Stimulated activated CD8-positive, alpha-beta memory T cell treated with anti-CD3 and anti-CD28 coated beads, Interleukin-15, amount 100 ng/mL, for 1 hour (primary cell): ENCODE measurements at places on chromosomes 11 and 22.

GRCh38 chr11:27673979-27674663 lies 26.1 kb downstream of the BDNF start:
- no peak for DNase-seq

GRCh38 chr11:122215244-122215992 lies 99.4 kb upstream of the BLID start:
- no peak for DNase-seq

DNA sequence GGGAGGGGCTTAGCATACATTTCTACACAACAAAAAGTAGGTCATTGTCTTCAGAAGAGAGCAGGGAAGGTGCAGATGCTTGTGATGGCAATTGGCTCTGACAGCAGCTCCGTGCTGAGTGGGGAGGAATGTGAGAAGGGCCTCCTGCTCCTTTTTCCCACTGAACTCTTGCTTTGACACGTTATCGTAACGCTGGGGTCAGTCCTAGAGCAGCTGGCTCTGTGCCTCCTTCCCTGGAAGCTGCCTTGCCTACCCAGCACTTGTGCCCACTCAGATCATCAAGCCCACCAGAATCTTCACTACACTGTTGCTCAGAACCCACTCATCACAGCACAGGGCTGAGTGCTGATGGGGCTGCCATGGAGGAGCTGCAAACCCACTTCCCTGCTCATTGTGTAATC lies 14.9 kb upstream of the NAV2 start:
- DNase-seq: no peak

DNA sequence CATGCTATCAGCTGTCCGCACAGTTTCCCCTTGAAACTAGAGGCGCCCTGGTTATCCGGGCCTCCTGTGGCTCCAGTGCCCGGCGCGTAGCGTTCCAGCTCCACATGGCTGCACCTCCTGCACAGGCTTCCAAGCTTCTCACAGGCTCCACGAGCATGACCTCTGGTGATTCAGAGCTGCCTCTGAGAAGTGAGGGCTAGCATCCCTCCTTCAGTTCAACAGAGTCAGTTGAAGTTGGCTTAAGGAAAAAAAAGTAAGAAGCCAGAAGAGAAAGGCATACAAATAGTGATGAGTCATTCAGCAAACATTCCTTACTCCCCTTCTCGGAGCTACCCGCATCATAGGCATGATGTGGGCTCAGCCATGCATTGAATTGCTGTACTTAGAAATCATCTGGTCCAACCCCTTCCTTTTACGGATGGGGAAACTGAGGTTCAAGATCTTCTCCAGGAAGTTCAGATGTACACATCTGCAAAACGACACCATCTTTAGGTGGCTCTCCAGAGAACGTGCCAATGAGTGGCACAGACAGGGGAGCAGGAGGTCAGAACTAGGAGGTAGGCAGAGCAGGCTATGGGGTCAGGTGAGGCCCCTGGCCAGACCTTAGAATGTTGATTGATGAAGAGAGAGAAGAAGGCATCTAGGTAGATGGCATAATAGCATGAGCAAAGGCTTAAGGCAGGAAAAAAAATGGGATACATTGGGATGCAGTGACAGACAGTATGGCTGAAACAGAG lies 216.3 kb upstream of the TBCEL start:
- DNase-seq: no peak

DNA sequence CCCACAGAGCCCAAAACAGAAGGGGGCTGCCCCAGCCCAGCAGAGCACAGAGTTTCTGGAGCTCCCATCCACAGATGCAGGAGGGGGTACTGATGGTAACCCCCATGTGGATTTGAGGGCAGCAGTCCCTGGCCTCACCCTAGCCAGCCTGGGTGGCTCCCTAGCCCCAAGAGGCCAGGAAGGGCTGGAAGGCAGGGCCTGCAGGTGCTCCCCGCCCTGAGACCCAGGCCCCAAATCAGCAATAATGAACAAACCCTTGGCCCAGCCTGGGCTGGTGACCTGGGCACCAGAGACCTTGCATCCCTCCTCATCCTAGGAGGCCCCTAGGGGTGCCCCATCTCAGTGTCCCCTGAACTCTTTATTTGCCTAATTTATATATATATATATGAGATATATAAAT lies 61.6 kb downstream of the MORC2 start:
- no peak for DNase-seq

DNA sequence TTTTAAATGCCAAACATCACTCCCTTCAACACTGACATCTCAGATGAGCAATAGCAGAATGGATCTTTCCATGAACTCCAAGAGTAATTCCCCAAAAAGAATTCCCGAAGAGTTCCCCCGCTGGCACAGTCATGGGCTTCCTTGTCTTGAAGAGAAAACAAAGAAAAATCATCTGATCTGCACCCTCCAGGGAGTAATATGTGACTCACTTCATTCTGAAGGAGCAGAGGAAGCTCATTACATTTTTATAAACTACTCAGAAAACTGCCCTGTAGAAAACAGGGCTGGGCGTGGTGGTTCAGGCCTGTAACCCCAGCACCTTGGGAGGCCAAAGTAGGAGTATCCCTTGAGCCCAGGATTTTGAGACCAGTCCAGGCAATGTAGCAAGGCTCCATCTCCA lies 35.7 kb downstream of the CELSR1 start:
- no peak for DNase-seq

DNA sequence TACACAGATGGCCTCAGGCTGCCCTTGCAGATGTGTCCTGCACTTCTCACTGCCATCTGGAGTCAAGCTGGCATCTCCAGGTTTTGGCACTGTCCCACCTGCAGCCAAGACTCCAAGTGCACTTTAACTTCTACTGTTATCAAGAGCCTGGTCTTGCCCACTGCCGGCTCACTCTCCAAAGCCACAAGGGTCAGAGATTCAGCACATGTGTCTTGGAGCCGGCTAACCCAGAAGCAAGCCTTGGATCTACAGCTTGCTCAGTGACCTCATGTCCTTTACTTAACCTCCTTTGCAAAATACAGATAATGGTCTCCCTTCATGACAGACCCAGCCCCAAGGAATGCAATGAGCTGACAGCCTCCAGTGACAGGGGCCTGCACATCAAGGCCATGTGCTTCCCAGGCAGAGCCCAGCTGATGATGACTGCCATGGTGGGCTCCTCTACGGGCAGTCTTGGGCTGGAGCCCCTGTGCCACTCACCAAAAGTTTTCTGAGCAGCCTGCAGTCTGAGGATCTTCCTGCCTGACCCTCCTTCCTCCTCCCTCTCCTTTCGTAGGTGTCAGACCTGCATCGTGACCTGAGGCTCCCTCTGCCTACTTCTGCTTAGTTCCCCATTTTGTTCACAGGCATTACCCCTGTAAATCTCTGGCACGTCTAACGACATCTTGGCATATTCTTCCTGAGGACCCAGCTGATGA lies 9.0 kb downstream of the TP53AIP1 start:
- no peak for DNase-seq

GRCh38 chr22:43600265-43600664 lies 188.5 kb downstream of the MPPED1 start:
- no peak for DNase-seq

GRCh38 chr11:23778971-23779370 lies 717.9 kb upstream of the LUZP2 start:
- DNase-seq: no peak

DNA sequence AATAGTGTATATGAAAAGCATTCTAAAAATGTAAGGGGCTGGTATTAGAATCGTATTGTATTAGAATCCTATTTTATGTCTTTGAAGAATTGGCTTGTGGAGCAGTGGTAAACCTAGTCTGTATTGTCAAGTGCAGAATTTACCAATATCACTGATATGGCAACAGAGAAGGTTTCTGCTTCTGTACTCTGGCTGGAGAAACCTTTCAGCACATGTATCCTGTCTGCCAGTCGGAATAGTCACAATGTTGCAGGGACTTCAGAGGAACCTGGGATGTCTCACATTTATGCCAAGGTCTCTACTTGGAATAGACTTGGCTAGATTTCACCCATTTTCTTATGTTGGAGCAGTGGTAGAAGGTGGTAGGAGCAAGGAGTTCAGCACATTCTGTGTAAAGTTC lies 4.4 kb downstream of the MTMR3 start:
- no peak for DNase-seq

- no peak for DNase-seq
These were observed 5.5 kb downstream of the CATSPER1 start for GRCh38 chr11:66020618-66021357.

DNA sequence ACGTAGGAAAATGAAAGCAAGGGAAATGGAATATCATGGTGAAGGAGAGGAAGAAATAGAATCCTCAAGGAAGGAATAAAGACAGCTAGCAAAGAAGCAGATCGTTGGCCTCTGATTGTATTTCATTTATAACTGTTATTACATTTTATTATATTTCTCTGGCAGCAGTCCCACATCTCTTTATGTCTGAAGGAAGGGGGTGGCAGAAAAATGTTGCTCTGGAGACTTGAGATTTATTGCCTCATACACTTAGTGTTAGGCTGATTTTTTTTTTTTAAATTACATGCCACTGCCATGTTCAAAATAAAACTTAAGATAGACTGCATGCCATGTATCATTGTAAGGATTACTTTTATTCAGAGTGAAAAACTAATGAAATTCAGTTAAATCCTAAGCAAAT lies 971.7 kb upstream of the CHORDC1 start:
- DNase-seq: no peak

DNA sequence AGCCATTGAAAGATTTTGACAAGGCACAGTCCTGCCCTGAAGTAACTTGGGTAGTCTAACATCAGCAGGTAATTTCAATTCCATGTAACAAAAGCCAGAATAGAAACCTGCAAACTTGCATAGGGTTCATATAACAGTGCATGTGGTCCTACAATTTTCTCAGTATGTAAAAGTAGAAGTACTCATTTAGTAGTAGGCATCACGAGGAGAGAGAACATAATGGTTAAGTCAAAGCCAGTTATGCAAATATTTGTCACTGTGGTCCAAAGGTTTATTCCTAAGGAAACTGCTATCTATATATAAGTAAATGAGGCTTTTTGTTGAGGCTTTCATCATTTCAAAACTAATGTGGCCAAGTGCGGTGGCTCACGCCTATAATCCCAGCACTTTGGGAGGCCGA lies 10.1 kb downstream of the ATP5MG start:
- no peak for DNase-seq

DNA sequence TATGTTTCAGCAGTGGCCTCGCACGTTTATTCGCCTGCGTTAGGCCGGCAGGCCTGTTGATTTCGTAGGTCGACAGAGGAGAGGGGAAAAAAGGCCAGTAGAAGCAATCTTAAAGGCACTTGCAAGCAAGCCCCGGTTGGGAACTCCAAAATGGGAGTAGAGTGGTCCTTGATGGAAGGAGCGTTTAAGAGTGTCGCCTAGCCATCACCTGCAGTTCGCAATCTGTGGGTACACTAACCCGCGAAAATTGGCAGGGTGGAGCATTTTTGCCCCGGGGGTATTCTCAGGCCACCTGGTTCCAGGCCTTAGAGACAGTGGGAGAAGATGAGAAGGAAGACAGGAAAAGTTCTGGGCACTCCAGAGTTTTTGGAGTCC lies 1.1 kb downstream of the EWSR1 start:
- DNase-seq: no peak

DNA sequence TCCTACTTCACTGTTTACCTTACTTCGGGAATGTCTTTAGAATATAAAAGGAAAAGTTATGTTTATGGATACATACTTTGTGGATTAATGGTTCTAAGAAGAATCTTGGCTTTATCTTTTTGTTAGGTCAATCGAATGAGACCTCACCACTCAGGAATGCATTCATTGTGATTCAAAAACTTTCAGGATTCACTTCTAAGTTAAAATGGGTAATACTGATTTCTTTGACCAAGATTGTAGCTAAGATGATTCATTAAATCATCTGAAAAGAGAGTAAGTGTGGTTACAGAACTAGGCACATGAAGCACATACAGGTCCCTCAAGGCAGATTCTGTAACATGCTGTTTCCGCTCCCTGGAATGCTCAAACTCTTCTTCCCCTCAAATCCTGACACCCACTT lies 716.4 kb downstream of the KCNA4 start:
- no peak for DNase-seq

- DNase-seq: no peak
These were observed 77.7 kb upstream of the B3GAT1 start for GRCh38 chr11:134489728-134490127.

- DNase-seq: no peak
These were observed 8.3 kb downstream of the NDUFV1 start for GRCh38 chr11:67614730-67615714.

DNA sequence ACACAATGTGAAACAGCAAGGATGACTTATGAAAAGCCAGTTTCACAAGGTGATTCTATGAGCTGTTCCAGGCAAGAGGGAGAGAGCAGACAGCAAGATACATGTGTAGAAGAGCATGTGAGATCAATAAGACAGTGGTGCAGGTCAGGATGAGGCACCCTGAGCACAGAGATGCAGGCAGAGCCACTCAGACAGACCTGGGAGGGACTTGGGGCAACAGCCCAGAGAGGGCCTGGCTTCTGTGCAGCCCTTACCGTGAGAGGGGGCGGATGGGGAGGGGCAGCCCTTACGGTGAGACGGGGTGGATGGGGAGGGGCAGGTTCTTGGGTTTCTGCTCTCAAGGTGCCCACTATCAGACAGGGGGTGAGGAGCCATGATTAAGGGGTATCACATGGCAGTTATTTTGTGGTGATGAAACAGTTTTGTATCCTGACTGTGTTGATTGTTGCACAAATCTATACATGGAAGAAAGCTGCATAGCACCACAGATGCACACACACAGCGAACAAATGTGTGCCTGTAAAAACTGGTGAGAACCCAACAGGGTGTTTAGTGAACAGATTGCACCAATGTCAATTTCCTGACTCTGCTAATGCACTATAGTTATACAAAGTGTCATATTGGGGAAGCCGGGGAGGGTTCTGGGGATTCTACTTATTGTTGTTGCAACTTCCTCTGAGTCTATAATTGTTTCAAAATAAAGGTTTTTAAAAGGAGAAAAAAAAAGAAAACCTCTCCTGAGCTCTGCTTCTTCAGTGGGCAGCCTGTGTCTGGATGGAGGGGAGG lies 5.2 kb upstream of the C22orf42 start:
- no peak for DNase-seq

GRCh38 chr11:2164861-2165555 lies 4.0 kb upstream of the INS start:
- DNase-seq: no peak

- DNase-seq: peak; percentile 69
These were observed at the start of gene TTC9C for GRCh38 chr11:62728171-62728988. Gene TTC9C, plus strand, starts transcription at chr11:62728486. Its CDS starts 363 bp downstream, at chr11:62728849.

DNA sequence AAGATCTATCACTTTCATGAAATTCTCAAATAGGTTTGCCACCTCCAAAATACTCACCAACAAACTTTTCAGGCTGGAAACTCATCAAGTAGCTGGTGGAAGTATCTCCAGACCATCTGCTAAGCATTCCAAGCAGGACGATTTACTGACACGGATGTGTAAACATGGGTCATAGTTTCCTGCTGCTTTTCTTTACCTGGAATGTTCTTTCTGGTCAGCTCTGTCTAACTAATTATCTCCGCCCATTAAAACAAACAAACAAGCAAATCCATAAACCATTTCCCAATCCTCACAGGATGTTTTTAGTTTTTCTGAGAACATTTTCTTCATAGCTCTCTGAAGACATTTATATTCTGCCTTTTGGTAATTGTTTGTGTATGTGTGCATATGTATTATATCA lies 397.0 kb downstream of the METTL15 start:
- DNase-seq: no peak

- no peak for DNase-seq
These were observed 35.0 kb downstream of the ZC3H12C start for GRCh38 chr11:110128161-110128560.

- peak; percentile 97 for DNase-seq
These were observed 11.8 kb downstream of the LTBP3 start for GRCh38 chr11:65546217-65546958.

GRCh38 chr11:130766650-130767565 lies 149.4 kb downstream of the SNX19 start:
- no peak for DNase-seq

- DNase-seq: no peak
These were observed 4.7 kb upstream of the RANBP1 start for GRCh38 chr22:20111045-20111688.
